Dermis blood vessel endothelial cell (primary cell): ENCODE measurements at places on chromosomes 7 and 10.
A peak's percentile ranks its signal among the peaks of the same experiment; 100 is the strongest.

- no peak for DNase-seq
Measured at GRCh38 chr7:40611095-40611871, 476.5 kb downstream of the SUGCT start.

- DNase-seq, result peak; percentile 68
Measured at GRCh38 chr7:18978108-18978495, 139.3 kb downstream of the TWIST1 start.

- no peak for DNase-seq
Measured at GRCh38 chr7:155323001-155323638, 25.4 kb downstream of the INSIG1 start.

GRCh38 chr10:44513591-44513990 is 128.7 kb upstream of the CXCL12 start:
- no peak for DNase-seq

GRCh38 chr10:21502348-21502740 is 23.1 kb downstream of the SKIDA1 start:
- no peak for DNase-seq

- DNase-seq, result peak; percentile 86
Measured at GRCh38 chr10:43671659-43672531, 23.2 kb upstream of the ZNF32 start.

DNA sequence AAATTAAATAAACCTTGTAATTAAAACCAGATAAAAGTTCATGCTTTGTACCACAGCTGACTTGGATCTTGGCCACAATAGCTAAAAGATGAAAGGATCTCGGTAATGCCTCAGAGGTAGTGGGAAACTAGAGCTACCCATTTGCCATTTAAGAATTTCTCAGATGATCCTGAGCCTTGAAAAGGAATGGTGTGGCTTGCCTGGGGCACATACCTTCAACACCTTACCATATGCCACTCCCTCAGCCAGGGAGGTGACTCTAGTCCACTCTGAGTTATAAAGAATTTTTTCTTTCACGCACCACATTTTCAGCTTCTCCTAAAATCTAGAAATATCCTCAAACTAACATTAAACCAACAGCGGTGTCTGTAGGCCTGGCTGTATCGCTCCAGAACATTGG is 516.3 kb upstream of the TEX47 start:
- no peak for DNase-seq

DNA sequence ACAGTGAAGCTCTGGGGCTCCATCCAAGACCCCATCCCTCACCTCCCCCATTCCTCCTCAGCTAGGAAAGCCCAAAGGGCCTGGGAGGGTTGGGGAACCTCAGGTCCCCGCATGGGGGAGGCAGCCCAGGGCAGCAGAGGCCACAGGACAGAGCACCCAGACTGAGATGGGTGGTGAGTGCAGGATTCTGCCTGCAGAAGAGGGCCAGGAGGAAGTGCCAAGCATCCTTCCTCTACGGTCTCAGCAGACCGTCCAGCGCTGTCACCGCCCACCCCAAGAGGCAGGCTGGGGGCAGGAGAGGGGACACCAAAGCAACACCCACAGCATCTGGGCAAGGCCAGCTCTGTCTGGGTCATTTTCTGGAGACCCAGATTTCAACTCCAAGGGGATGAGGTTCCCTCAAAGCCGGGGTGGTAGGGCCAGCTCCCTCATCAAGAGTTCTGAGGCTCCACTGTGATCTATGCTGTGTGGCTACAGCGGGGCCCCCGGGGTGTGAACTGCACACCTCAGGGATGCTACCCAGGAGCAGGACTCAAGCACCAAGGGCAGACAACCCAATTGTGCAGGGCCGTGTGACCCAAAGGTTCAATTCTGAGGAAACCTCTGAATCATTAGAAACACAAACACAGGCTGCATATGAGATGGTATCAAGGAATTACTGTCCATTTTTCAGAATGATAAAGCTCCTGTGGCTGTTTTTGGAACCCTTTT is 46.8 kb downstream of the CAMK2B start:
- DNase-seq, result no peak

- DNase-seq, result peak; percentile 74
Measured at GRCh38 chr10:85645926-85646711, 720.5 kb downstream of the GRID1 start.

DNA sequence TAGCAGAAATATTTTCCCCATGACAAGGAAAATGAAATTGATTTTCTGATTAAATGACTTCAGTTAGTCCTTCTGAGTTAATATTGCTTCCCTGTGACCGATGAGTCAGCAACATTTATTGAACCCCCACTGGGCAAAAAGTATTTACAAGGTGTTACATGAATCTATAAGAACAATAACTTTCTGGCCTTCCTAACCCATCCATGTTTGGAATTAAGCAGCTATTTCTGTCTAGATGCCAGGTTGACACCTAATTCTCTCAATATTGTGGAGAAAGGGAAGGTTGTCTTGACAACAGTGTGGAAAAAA is 112.9 kb upstream of the JAZF1 start:
- DNase-seq, result no peak

DNA sequence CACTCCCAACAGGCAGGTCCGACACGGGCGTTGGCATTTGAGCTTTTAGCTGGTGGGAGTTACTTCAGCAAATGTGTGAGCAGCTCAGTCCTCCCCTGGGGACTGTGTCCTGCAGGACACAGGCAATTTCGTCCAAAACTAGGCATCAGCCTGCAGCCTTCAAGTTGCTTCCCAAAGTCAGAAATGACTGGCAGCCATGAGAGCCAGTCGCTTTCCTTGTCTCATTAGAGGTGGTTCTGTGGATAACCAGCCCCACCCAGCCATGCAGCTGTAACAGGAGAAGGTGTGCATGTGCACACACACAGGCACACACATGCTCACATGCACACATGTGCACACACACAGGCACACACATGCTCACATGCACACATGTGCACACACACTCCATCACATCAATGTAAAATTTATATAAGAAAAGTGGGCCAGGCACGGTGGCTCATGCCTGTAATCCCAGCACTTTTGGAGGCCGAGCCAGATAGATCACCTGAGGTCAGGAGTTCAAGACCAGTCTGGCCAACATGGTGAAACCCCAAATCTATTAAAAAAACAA is 138.8 kb upstream of the TCERG1L start:
- DNase-seq, result no peak

DNA sequence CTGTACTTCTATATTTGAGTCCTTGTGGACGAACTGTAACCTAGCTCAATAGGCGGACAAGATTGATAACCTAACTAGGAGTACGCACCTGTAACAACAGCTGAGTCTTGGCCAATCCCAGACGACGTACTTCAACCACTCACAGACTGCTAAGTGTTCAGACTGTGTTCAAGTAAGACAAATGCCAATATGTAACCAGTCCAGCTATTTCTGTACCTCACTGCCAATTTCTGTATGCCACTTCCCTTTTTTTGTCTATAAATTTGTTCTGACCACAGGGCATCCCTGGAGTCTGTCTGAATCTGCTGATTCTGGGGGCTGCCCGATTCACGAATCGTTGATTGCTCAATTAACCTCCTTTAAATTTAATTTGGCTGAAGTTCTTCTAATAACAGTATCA is 32.2 kb downstream of the HACD1 start:
- DNase-seq, result no peak
